ENCODE measurements at places on chromosomes 16 and 17. TPM values are rescaled to one million over a fixed set of nuclear protein-coding genes. Genes with fewer than 3 reads are reported as not detected.

The CCL22 gene
- polyA plus RNA-seq = 0.15 TPM

The ACAP1 gene
- 13.6 TPM for polyA plus RNA-seq

The DNAH9 gene
- polyA plus RNA-seq = 0.90 TPM

The TNS4 gene
- polyA plus RNA-seq = 0.14 TPM

The TPSG1 gene
- polyA plus RNA-seq = 1.5 TPM

The ABCA3 gene
- polyA plus RNA-seq = 18.4 TPM

The TMEM235 gene
- polyA plus RNA-seq = not detected

The EVPL gene
- 0.54 TPM for polyA plus RNA-seq

The GPATCH8 gene
- polyA plus RNA-seq = 34.8 TPM

Data from hindlimb muscle (tissue), 1 donor.